Transverse colon (tissue), 4 donors: ENCODE measurements at places on chromosomes 13 and 19. TPM values are rescaled to one million over a fixed set of nuclear protein-coding genes. Genes with fewer than 3 reads are reported as not detected.

The ZNF358 gene
- total RNA-seq = 68.3 TPM

The LMTK3 gene
- 0.68 TPM for total RNA-seq

The DACH1 gene
- total RNA-seq = 1.5 TPM

The SPACA6 gene
- total RNA-seq = 25.1 TPM

The ZNF846 gene
- total RNA-seq = 16.1 TPM

The CBLC gene
- 111 TPM for total RNA-seq

The KLF1 gene
- not detected for total RNA-seq

The MEIOSIN gene
- total RNA-seq = not detected

- no peak for DNase-seq
Observed at GRCh38 chr13:25147638-25148401, 24.3 kb downstream of the AMER2 start.

- DNase-seq = no peak
Observed at GRCh38 chr13:22074403-22074802, 403.5 kb downstream of the FGF9 start.

- no peak for DNase-seq
Observed at GRCh38 chr19:7382694-7383093, 34.0 kb downstream of the ARHGEF18 start.

- DNase-seq = peak; percentile 26
Observed at GRCh38 chr13:80979035-80979641, 638.2 kb upstream of the SPRY2 start.

DNA sequence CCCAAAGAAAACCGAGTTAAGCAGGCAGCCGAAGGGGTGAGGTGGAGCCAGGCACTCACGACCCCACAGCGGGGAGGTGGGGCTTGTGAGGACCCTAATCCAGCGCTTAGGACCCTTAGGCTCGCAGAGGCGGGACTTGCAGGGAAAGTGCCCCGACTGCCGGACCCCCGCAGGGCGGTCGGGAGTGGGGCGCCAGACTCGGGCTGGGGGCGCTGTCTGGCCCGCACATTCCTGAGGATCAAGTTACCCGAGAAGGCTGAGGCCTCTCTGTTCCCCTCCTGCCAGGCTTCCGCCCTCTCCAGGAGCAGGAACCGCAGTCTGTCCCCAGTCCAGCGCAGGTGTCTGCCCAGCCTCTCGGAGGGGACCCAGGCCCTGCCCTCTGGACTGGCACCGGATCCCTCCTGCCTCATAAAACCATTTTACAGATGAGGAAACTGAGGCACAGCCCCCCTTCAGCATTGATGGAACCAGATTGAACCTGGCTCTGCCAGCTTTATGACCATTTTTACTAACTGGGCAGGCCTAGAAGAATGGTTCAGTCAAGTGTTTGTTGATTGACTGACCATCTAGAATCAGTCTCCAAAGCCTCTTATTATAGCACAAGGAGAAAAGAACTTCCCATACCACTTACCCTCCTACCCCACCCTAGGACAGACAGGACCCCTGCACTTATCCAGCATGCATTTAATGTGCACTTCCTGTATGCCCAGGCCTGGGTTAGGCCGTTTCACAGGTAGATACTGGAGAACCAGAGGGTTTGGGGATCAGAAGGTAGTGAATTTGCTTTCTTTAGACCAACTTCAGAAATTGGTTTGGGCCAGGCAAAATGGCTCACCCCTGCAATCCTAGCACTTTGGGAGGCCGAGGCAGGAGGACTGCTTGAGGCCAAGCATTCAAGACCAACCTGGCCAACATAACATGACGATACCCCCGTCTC lies 6.7 kb upstream of the JUND start:
- no peak for DNase-seq

DNA sequence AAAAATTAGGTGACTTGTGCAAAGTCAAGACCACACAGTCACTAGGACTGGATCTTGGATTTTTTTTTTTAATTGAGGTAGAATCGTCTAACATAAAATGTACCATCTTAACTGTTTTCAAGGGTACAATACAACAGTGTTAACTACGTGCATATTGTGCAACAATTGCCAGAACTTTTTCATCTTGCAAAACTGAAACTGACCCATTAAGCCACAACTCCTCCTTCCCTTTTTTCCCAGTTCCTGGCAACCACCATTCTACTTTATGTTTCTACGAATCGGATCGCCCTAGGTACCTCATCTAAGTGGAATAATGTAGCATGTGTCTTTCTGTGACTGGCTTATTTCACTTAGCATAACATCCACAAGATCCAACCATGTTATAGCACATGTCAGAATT lies 37.5 kb upstream of the POMP start:
- no peak for DNase-seq
